Globus pallidus (tissue), 1 donor: ENCODE measurements at places on chromosomes 11 and 22.

DNA sequence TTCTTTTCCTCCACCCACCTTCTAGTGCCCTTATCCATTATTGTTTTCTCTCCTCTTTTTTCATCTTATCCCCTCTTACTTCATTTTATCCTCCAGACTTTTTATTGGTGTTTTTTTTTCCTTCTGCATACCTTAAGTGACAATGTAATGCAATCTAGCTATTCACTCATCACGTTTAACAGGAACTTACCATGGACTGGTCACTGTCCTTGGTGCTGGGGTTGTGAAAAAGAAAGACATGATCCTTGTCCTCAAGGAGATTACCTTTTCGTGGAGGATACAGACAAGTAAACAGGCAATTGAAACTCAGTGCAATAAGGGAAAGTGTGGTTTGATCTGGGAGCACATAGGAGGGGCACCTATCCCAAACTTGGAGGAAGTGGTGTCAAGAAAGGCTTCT lies 20.7 kb downstream of the SYT9 start:
- no peak for DNase-seq

- DNase-seq, result no peak
These were observed 42.8 kb downstream of the GRAMD4 start for GRCh38 chr22:46663001-46663400.

- DNase-seq, result no peak
These were observed 8.5 kb downstream of the TMEM258 start for GRCh38 chr11:61783717-61784505.

DNA sequence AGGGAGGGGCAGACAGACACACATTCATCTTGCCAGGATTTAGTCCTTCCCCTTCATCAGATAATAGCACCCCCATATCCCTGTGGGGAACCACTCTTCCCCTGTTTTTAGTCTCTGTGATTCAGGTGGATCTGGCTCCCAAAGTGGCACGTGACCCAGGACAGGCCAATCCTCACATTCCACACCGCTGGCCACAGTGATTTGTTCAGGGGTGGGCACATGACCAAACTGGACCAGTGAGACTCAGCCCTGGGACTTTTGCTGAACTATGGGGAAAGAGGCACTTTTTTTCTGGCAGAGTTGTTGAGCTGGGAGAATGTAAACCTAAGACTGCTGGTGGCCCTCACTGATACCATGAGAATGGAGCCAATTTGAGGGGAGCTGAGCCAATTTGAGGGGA lies 19.1 kb upstream of the KCNJ11 start:
- no peak for DNase-seq

GRCh38 chr11:85913513-85913912 lies 58.3 kb downstream of the CCDC83 start:
- no peak for DNase-seq

DNA sequence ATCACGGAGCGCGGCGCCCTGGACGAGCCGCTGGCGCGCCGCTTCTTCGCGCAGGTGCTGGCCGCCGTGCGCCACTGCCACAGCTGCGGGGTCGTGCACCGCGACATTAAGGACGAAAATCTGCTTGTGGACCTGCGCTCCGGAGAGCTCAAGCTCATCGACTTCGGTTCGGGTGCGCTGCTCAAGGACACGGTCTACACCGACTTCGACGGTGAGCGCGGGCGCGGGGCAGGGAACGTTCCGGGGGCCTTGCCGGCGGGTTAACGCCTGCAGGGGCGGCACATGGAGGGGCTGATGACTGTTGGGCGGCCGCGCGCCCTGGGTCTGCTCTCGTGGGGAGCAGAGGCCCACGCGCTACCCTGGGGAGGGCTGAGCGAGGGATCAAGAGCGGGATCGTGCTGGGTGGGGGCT lies 1.0 kb downstream of the PIM3 start:
- DNase-seq, result no peak

DNA sequence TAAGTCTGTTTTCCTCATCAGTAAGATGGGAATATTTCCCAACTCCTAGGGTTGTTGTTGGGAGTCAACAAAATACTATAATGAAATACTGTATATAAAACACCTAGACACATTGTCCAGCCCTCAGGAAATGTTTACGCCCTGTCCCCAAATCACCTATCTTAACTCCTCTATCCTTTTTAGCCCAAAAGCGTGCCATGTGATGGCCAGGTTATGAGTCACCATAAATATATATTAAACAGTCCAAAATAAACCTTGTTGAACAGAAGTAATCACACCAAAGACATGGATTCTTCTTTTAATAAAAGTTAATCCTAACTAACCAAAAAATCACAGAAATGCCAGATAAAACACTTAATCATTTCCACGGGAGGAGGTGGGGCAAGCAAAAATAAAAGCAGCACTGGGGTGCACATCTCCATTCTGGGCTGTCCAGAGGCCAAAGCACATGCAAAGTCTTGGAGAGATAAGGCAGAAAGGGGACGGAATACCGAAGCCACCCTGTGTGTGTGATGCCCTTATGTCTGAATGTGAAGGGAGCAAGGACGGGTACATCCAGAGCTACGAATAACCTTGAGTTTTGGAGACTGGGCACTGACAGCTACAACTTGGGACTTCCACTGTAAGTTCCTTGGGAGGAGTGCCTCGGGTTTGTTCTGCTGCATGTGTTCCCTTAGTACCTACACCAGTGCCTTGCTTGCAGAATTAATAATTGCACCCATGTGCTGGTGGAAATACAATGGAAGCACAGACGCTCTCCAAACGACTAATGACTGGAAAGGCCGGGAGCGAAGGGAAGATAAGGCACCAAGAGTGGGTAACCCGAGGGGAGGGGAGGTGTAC lies 1.1 kb downstream of the OSBP start:
- peak; percentile 7 for DNase-seq

DNA sequence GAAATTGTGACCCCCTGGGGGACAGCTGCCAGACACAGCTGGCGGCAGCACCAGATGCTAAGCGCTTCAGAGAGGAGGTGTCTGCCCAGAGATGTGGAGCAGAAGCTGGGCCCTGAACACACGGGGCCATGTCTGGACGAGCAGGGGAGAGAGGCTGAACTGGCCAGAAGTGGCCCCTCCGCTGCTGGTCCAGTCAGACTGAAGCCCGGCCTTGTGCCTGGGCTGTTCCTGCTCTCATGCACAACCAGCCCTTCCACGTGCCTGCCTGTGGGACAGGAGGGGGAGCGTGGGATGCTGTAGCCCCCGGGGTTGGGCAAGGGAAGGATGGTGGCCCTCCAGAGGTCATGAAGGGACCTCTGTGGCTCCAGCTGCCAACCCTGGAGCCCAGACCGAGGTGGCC lies 1.8 kb downstream of the ADM2 start:
- no peak for DNase-seq

DNA sequence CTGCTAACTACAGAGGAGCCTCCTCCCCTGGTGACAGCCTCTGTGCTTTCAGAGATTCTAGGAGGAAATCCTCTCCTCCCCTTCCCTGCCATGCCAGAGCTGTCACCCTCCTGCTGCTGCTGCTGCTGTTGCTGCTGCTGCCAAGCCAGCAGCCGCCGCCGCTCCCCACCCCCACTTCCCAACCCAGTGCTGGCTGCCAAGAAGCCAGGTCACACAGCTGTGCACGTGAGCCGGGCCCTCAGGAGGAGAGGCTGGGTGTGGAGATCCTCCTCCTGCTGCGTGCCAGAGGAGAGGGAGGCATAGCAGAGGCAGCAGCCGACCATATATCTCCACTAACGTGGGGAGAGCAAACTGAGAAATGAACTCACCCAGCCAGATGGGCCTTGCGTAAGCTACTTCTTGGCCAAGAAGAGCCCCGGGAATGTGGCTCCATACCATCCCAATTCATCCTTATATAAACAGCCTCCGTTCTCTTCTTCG lies 12.4 kb downstream of the CRY2 start:
- peak; percentile 82 for DNase-seq

- peak; percentile 88 for DNase-seq
These were observed 68.1 kb downstream of the CSTPP1 start for GRCh38 chr11:47004595-47005033.

- peak; percentile 77 for DNase-seq
These were observed at the start of gene CTTN for GRCh38 chr11:70397983-70398833. Gene CTTN, plus strand, starts transcription at chr11:70398529. Its CDS starts 8,769 bp downstream, at chr11:70407298.

- no peak for DNase-seq
These were observed 79.2 kb upstream of the OR5AK2 start for GRCh38 chr11:56909563-56909962.

- DNase-seq, result no peak
These were observed 7.1 kb upstream of the MN1 start for GRCh38 chr22:27808451-27809225.

- DNase-seq, result no peak
These were observed 12.5 kb upstream of the E2F8 start for GRCh38 chr11:19253153-19253745.

GRCh38 chr11:94853836-94854235 lies 85.7 kb downstream of the AMOTL1 start:
- DNase-seq, result no peak

GRCh38 chr11:98771791-98772190 lies 249.0 kb upstream of the CNTN5 start:
- DNase-seq, result no peak

GRCh38 chr22:42428025-42428424 lies 4.2 kb downstream of the NFAM1 start:
- no peak for DNase-seq

DNA sequence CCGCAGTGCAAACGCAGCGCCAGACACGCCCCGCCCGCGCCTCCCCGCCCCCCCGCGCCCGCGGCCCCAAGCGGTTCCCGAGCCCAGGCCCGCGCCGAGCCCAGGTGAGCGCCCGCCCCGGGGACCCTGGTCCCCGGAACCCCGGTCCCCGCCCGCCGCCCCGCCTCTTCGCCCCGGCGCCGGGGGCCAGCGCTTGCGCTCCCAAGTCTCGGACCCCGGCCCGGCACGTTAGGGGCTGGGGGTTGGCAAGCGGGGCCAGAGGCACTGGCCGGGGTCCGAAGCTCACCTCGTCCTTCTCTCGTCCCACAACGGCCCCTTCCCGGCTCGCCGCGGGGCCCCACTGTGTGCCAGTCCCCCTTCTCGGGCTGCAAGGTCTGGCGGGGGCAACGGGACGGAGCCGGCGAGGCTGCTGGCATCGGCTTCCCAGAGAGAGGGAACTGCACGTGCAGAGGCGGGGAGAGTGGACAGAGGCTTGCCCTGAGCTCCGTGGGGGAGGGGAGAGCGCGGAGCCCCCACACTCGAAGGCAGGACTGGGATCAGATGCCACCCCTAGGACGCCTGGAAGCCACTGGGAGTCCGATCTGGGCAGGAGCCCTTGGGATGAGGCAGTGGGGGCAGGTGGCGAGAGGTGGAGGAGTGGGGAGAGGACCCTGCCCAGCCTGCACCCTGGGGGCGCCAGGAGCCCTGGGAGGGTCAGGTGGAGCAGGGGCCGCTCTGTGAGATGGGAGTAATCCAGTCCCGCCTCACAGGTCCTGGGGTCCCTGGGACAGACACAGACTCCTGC lies 1.8 kb upstream of the AIFM3 start:
- DNase-seq, result no peak

DNA sequence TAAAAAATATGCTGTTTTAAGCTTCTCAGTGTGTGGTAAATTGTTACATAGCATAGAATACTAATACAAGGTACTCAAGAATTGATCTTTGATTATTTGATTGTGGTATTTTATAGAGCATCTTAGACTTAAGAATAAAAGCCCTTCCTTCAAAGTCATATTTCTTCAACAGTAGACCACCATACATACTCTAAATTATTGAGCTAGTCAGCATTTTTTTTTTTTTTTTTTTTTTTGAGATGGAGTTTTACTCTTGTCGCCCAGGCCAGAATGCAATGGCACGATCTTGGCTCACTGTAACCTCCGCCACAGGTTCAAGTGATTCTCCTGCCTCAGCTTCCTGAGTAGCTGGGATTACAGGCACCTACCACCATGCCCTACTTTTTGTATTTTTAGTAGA lies 436.7 kb upstream of the LUZP2 start:
- no peak for DNase-seq

DNA sequence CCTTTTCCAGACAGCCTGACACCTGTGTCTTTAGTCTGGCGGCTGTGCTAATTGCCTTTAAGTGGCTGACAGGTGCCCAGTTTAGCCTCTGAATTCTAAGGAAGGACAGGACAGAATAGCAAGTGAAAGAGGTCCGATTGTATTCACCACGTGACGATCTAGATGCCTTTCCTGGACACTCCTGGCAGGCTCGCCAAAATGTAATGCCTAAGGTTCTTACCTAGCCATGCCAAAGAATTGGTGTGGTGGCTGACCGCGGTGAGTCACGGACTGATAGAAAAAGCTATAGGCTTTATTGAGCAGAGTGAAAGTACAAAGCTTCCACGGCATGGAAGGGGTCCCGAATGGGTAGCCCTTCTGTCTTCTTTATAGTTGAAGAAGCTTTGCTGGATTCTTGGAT lies 26.7 kb downstream of the ANKRD42 start:
- DNase-seq, result no peak

DNA sequence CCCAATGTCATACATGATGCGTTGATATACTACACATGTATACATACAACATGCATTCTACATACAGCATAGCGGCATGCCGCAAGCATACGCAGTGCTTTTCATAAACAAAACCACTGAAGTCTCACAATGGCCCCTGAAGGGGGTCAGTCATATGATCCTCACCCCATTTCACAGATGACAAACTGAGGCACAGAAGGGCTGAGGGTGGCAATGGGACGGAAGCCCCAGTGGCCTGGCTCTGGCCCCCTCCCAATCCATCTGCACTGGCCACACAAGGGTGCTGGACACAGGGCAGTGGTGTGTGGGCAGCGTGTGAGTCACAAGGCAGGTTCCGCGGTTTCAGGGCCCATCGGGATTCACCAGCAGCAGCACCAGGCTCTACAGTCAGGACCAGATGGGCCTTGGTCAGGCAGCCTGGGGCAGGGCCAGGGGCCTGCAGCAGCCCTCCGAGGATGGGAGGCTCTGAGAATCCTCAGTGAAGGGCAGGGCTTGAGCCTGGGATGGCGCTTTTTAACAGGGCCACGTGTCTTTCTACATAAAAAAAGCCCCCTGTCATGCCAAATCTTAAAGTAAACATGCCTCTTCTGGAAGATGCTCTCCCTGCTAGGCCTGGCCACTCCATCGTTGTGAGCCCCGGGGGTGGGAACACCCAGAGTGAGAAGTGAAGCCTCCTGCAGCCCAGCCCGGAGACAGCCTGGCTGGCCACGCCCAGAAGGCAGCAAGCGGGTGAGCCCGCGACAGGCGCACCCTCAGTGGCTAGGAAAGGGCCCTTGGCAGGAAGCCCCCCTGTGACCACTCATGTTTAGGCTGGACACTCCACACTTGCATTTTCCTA lies 206.5 kb downstream of the CTTN start:
- no peak for DNase-seq

GRCh38 chr11:75066061-75066460 lies 30.6 kb downstream of the OR2AT4 start:
- DNase-seq, result no peak

DNA sequence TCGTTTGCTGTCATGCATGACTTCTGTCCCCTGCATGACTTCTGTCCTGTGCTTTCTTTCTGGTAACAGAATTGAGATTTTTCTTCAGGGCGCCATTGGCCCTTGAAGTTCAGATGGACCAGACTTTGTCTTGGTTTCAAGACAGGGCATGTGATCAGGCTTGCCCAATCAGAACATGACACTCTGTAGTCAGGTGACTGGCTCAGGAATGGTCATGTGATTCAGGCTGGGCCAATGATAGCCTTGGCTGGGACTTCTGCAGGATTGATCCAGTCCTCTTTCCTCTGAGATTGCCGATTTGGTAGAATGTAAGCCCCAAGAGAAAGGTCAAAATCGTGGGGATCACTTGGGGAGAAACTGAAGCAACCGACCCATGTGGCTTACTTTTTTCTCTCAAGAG lies 90.5 kb upstream of the ALX4 start:
- no peak for DNase-seq
